Adrenal gland (tissue), 19 donors: ENCODE measurements at places on chromosomes 7 and 10. TPM values are rescaled to one million over a fixed set of nuclear protein-coding genes. Genes with fewer than 3 reads are reported as not detected.

Gene TRPV5
- not detected for polyA plus RNA-seq

Gene ADRA2A
- polyA plus RNA-seq = 0.32 TPM

Gene ASZ1
- not detected for polyA plus RNA-seq

Gene TCERG1L
- 0.86 TPM for polyA plus RNA-seq
